ENCODE measurements at places on chromosomes 5 and 9. TPM values are rescaled to one million over a fixed set of nuclear protein-coding genes. Genes with fewer than 3 reads are reported as not detected.

DNA sequence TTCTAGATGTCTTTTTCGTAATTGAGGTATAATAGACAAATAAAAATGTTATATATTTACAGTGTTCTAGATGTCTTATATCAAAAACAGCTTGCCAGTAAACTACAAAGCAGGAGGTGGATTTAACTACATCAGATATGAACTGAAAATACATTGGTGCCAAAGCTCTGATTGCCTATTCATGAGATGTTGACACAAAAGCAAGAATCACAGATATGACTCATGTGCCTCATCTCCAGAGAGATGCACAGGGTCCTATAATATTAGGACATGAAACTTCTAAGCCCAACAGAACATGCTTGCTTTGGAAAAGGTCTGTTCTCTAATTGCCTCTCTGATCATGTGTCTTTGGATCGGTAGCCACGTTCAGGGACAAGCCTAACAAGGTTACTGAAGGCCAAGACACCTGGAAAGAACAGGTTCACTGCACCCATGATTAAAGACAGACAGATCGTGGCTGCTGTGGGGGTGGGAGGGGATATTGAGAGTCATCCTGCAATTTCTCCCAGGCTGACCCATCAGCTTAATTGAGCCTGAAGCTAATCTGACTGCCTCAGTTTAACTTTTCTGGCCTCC is 16.8 kb downstream of the ABCA1 start:
- no peak for DNase-seq

- DNase-seq: no peak
Measured at GRCh38 chr5:177154003-177154643, 20.6 kb downstream of the NSD1 start.

Gene GFM2
- total RNA-seq: 36.4 TPM

DNA sequence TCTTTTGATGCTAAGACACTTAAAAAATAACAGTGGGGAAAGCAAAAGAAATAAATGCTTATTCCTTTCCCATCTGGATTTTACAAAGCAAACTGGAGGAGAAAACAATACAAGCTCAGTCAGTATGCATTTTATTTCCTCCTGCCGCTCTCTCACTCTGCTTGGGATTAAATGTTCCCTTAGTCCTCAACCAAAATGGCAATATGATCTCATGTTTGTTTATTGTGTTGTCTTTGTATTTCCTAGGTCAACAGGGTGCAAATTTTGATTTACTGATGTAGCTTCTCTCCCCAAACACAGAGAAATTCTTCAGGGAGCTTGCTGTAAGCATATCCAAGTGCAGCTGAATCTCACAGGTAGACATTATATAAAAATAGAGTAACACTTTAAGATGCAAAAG is 92.1 kb upstream of the ERBIN start:
- DNase-seq: no peak
